ENCODE measurements at places on chromosomes 16 and 17. TPM values are rescaled to one million over a fixed set of nuclear protein-coding genes. Genes with fewer than 3 reads are reported as not detected.

The NTHL1 gene
- 15.3 TPM for total RNA-seq

The ZNF276 gene
- 35.4 TPM for total RNA-seq

The CA4 gene
- 25.3 TPM for total RNA-seq

The CACNG5 gene
- total RNA-seq, result not detected

The CES1 gene
- 11.9 TPM for total RNA-seq

The GRAP gene
- total RNA-seq, result 8.4 TPM

The ZG16B gene
- 0.98 TPM for total RNA-seq

The GNG13 gene
- not detected for total RNA-seq

The ZNF423 gene
- total RNA-seq, result 8.4 TPM

The RNF222 gene
- not detected for total RNA-seq

The TEX14 gene
- 0.22 TPM for total RNA-seq

The KRTAP9-2 gene
- total RNA-seq, result not detected

DNA sequence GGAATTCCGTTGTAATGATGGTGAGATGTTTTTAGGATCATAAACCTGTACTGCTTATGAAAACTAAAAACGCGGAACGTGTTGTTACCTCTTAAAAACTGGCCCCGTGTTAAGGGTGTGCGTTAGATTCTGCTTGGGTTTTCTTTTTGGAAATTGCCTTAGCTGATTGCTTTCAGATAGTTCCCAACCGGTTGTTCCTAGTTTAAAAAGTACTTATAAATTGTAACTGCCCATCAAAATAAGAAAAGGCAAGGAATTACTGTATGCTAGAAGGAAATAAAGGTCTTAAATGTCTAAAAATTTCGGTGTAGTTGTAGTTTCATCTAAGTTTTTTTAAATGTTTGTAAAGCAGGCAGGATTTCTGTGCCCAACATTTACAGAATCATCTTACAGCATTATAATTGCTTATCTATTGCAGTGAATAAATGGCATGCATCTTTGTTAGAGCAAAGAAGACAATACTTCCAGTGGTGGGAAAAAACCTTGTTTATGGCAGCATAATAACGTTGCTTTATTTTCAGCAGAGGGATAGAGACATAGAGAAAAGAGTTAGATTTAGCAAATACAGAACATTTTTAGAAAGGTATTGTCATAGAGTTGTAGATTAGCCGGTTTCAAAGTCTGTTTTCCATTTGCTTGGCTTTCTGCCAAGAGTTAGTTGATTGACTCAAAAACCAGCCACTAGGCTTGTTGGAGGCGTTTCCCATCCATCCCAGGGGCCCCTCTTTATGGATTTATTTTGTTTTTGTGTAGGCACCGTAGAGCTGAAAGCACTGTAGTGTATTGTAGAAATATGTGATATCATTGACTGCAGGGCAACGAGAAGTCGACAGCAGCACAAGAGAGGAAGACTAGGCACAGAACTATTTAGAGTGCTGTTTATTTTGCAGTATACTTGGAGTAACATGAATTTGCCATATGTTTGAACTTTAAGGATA is 1.7 kb downstream of the PPM1D start:
- no peaks in the 10 kb centered on the region for H3K27me3 ChIP-seq
- peak; percentile 92 for DNase-seq
- H3K36me3 ChIP-seq, result no peaks in the 10 kb centered on the region

DNA sequence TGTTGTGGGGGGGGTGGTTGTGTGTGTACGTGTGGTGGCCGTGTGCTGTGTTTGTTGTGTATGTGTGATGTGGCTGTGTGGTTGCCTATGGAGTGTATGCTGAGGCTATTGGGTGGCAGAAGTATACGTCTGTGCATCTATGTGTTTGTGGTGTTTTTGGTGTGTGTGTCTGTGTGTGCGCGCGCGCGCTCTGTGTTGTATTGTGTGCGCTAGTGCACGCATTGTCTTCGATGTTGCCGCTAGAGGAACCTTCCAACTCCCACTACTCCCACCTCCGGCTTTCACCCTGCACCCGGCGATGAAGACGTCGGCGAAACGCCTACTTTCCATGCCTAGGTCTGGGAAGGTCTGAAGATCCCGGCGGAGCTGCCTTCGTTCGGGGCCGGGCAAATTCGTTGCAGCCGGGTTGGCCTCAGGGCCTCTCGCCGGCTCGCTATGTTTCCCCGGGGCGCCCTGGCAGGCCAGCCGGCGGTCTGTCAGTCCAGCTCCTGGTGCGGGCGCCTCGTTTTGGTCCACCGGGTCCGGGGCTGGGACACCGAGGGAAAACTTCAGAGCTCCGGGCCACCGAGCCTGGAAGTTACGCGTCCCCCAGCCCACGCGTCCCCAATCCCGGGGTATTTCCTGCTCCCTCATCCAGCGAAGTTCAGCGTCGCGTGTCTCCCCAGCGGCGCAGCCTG is 5.2 kb upstream of the DLX4 start:
- H3K4me3 ChIP-seq, result no peak overlapping the region
- peaks cover 60% of the 10 kb centered on the region for H3K27me3 ChIP-seq
- DNase-seq, result peak; percentile 65
- no peaks in the 10 kb centered on the region for H3K4me1 ChIP-seq
- no peaks in the 10 kb centered on the region for H3K36me3 ChIP-seq
- no peak overlapping the region for H3K27ac ChIP-seq

DNA sequence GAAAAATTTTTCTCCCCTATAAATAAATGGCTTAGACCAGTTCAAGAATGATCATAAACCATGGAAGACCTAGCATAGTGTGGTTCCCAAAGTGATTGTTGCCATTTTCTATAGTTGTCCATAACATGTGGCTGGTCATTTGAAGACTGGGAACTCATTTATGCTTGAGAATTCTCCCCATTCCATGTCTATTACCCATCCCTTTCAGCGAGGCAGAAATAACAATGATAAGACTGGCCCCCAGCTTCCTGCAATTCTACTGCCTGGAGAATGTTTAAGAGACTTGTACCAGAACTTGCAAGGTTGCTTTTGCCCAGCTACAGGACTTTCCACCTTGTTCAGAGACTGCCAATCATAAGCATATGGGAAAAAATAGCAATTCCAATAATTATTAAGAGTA is 146.5 kb upstream of the CDH11 start:
- H3K27me3 ChIP-seq, result no peaks in the 10 kb centered on the region
- H3K36me3 ChIP-seq, result no peaks in the 10 kb centered on the region
- no peak overlapping the region for H3K4me3 ChIP-seq
- no peak for DNase-seq

DNA sequence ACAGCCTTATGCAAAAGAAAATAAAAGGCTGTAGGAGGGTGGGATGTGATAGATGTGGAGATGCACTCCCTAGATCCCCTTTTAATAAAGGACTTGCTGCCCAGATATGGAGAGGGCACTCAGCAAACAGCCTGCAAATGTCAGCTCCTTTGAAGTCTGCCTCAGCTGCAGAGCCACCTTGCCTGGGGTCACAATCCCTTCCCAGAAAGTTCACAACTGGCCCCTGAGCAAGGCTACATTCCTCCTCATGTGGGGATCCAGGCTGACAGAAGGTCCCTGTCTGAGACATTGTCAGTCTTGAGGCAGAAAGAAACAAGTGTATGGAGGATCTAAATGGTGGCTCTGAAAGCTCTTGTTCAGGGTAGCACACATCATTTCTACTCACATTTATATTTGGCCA is 36.1 kb downstream of the SLFN11 start:
- no peaks in the 10 kb centered on the region for H3K27me3 ChIP-seq
- no peak for DNase-seq
- H3K4me1 ChIP-seq, result no peaks in the 10 kb centered on the region
- H3K4me3 ChIP-seq, result no peak overlapping the region
- H3K27ac ChIP-seq, result no peak overlapping the region
- H3K36me3 ChIP-seq, result no peaks in the 10 kb centered on the region

GRCh38 chr16:52123061-52123839 is 423.7 kb downstream of the TOX3 start:
- no peak overlapping the region for H3K27ac ChIP-seq
- H3K4me1 ChIP-seq, result no peaks in the 10 kb centered on the region
- no peaks in the 10 kb centered on the region for H3K27me3 ChIP-seq
- H3K36me3 ChIP-seq, result no peaks in the 10 kb centered on the region

GRCh38 chr16:31134625-31135534 is 647 bp downstream of the PRSS8 start:
- DNase-seq, result no peak
- H3K27ac ChIP-seq, result peak overlapping the region; percentile 90
- H3K4me3 ChIP-seq, result peak overlapping the region; percentile 42
- H3K36me3 ChIP-seq, result peaks cover 24% of the 10 kb centered on the region

- no peak overlapping the region for H3K27ac ChIP-seq
- no peaks in the 10 kb centered on the region for H3K27me3 ChIP-seq
- H3K4me1 ChIP-seq, result no peaks in the 10 kb centered on the region
- no peak for DNase-seq
- H3K36me3 ChIP-seq, result no peaks in the 10 kb centered on the region
Observed at GRCh38 chr16:26680671-26681070, 386.1 kb upstream of the C16orf82 start.

- H3K4me1 ChIP-seq, result peaks cover 34% of the 10 kb centered on the region
- H3K36me3 ChIP-seq, result peaks cover 4% of the 10 kb centered on the region
- no peak overlapping the region for H3K4me3 ChIP-seq
- peak; percentile 91 for DNase-seq
- peak overlapping the region; percentile 38 for H3K27ac ChIP-seq
- H3K27me3 ChIP-seq, result no peaks in the 10 kb centered on the region
Observed at GRCh38 chr17:82242977-82243647, 14.3 kb downstream of the SLC16A3 start.

DNA sequence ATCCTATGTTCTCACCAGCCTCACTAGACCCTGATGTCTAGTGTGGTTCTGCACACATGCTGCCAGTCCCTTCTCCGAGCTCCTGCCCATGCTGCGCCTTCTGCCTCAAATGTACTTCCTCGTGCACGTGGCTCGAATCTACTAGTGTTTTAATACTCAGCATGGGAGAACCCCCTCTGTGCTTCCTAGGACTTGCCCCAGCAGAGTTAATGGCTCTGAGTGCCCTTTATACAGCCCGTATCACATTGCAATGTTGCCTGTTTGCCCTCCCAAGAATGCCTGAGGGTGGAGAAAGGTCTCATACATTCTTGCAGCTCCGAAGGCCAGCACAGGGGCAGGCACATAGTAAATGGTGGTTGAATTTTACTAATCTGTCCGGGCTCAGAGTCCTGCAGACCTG is 190.8 kb upstream of the NLRP1 start:
- DNase-seq, result no peak
- H3K27ac ChIP-seq, result no peak overlapping the region
- H3K4me3 ChIP-seq, result no peak overlapping the region

DNA sequence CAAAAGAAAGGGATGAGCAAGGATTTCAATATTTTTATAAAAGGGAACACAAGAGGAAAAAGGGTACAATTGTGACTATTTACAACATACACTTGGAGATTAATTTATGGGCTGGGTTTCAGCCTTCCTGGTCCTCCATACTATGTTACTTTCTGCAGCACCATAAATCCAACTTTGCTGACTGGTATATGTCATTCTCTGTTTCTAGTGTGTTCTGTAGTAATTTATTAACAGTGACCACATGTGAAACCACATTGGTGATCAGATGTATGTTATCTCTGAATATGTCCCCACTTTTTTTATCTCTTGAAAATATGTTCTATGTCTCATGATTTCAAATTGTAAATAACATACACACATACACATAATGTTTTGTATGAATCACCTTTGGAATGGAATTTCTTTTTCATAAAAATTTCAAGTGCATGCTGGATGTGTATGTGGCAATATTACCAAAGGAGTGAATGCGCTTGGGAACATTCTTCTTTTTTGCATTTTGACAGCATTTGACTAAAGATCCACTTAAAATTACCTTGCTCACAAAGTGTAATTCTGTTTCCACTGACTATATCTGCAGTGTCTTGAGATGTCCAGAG is 2.9 kb upstream of the LYRM9 start:
- H3K27me3 ChIP-seq, result no peaks in the 10 kb centered on the region
- no peak for DNase-seq
- H3K4me3 ChIP-seq, result no peak overlapping the region
- H3K36me3 ChIP-seq, result no peaks in the 10 kb centered on the region
- no peak overlapping the region for H3K27ac ChIP-seq
- H3K4me1 ChIP-seq, result peaks cover 9% of the 10 kb centered on the region

GRCh38 chr17:5580969-5581368 is 3.3 kb downstream of the NLRP1 start:
- DNase-seq, result no peak
- H3K36me3 ChIP-seq, result peaks cover 2% of the 10 kb centered on the region
- H3K4me1 ChIP-seq, result peaks cover 10% of the 10 kb centered on the region

- H3K27me3 ChIP-seq, result no peaks in the 10 kb centered on the region
- no peaks in the 10 kb centered on the region for H3K36me3 ChIP-seq
- H3K27ac ChIP-seq, result no peak overlapping the region
- H3K4me1 ChIP-seq, result no peaks in the 10 kb centered on the region
- H3K4me3 ChIP-seq, result no peak overlapping the region
Observed at GRCh38 chr17:3501344-3501743, 25.5 kb downstream of the ASPA start.

GRCh38 chr17:7403727-7403976 is 245 bp downstream of the TMEM256 start:
- no peaks in the 10 kb centered on the region for H3K27me3 ChIP-seq
- peak overlapping the region; percentile 84 for H3K4me3 ChIP-seq
- peaks cover 6% of the 10 kb centered on the region for H3K4me1 ChIP-seq
- no peak for DNase-seq
- no peaks in the 10 kb centered on the region for H3K36me3 ChIP-seq

- DNase-seq, result peak; percentile 52
- peaks cover 42% of the 10 kb centered on the region for H3K36me3 ChIP-seq
- H3K27me3 ChIP-seq, result no peaks in the 10 kb centered on the region
- no peak overlapping the region for H3K4me3 ChIP-seq
- H3K4me1 ChIP-seq, result no peaks in the 10 kb centered on the region
- no peak overlapping the region for H3K27ac ChIP-seq
Observed at GRCh38 chr17:38719943-38720641, 10.0 kb upstream of the CISD3 start.

DNA sequence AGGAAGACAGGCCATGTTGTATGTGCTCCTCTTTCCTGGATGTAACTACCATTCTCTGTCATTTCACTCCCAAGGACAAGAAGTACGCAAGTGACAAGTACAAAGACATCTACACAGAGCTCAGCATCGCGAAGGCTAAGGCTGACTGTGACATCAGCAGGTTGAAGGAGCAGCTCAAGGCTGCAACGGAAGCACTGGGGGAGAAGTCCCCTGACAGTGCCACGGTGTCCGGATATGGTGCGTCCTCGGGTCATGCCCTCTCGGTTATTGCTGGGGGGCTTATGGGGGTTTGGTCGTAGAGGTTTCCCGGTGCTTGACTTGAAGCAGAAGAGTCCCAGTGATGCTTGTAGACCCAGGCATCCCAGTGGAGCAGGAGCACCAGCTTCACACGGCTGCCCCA is 29.0 kb downstream of the PLD6 start:
- DNase-seq, result no peak
- no peaks in the 10 kb centered on the region for H3K27me3 ChIP-seq
- peaks cover 4% of the 10 kb centered on the region for H3K4me1 ChIP-seq
- H3K4me3 ChIP-seq, result no peak overlapping the region
- H3K36me3 ChIP-seq, result peaks cover 83% of the 10 kb centered on the region
- H3K27ac ChIP-seq, result no peak overlapping the region

- no peak overlapping the region for H3K27ac ChIP-seq
- H3K4me3 ChIP-seq, result no peak overlapping the region
- H3K36me3 ChIP-seq, result no peaks in the 10 kb centered on the region
- no peak for DNase-seq
- no peaks in the 10 kb centered on the region for H3K4me1 ChIP-seq
- H3K27me3 ChIP-seq, result no peaks in the 10 kb centered on the region
Observed at GRCh38 chr17:53996131-53996530, 173.4 kb downstream of the KIF2B start.

GRCh38 chr16:51163894-51164566 is 13.0 kb upstream of the SALL1 start:
- no peaks in the 10 kb centered on the region for H3K4me1 ChIP-seq
- H3K36me3 ChIP-seq, result no peaks in the 10 kb centered on the region
- H3K27ac ChIP-seq, result no peak overlapping the region
- DNase-seq, result no peak
- H3K4me3 ChIP-seq, result no peak overlapping the region

GRCh38 chr16:57252148-57252721 is 7.2 kb downstream of the ARL2BP start:
- no peak overlapping the region for H3K4me3 ChIP-seq
- no peaks in the 10 kb centered on the region for H3K4me1 ChIP-seq
- H3K36me3 ChIP-seq, result peaks cover 51% of the 10 kb centered on the region
- DNase-seq, result peak; percentile 28
- H3K27ac ChIP-seq, result peak overlapping the region; percentile 85

Data from kidney (tissue), 22 donors.